ENCODE measurements at places on chromosomes 16 and 17.

DNA sequence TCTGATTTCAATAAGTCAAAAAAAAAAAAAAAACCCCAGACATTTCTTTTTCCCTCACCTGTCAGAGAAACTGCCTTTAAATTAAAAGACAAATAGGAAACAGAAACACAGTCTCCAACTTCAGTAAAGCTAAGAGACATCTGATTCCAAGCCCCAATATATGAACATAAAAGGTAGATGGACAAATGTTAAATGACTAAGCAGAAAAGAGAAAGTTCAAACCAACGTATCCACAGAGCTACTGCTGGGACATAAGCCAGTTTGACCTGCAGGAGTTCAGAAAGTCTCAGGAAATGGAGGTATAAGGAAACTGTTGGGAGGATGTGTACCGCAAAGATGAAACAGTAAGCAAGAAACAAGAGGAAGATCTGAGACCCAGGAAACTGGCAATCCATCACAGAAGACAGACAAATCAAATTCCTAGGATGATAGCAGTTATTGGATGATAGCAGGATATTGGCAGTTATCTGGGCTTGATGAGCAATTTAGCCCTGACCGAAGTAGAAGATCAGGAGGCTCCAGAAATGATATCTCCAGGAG lies 135.0 kb downstream of the BRIP1 start:
- no peak for DNase-seq

GRCh38 chr17:62717889-62718288 lies 90.2 kb downstream of the MARCHF10 start:
- no peak for DNase-seq

DNA sequence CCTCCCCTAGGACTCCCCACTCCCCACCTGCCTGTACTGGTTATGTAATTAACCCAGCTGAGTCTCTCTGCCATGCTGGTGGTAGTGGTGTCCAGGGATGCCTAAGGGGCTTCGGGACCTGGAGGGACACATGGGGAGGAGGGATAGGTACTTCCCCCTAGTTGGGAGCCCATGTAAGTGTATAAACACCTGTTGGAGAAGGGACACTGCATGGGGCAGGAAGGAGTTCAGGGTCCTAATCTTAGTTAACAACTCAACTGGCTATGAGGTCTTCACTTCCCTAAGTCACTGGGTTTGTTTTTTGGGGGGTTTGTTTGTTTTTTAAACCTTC lies 1.3 kb downstream of the RASL10B start:
- DNase-seq: no peak

DNA sequence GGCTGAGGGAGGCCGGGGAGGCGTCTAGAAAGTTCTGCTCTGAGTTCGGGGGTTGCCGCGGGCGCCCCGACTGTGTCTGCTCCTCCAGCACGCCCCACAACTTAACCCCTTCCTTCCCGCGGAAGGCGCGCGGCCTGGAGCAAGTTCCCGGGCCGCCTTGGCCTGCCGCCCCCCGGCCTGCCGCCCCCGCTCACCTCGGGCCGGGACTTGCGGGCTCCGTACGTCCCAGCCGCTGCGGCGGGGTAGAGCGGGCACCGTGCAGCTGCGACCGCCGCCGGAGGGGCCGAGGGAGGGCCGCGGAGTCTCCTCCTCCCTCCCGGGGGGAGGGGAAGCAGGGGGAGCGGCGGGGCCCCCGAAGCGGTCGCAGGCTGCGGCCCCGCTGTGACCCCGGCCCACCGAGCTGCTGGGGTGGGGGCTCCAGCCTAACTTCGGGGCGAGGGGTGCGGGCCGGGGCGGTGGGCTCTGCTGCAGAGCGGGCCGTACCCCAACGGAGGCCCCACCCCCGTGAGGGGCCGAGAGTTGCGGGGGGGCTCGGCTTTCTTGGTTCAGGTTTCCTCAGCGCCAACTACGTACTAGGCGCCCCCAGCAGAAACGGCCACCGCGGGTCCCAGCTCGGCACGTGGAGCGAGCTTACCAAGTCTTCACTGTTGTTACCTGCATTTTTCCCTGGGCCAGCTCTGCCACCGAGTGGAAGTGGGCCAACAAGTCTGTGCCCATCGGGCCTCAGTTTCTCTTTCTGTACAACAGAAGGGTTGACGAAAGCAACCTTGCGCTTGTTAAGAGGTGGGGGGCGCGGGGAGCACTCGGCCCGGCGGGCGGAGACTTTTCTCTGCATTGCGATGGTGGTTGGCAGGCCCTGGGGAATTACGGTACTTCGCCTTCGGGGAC lies at the start of gene CCDC102A:
Gene CCDC102A (minus strand): TSS at position 266 of the 888 bp plus-strand sequence. CDS start 7,394 bp downstream, outside the sequence.
- peak; percentile 60 for DNase-seq

- DNase-seq: peak; percentile 53
Measured at GRCh38 chr16:19860166-19861041, 24.2 kb downstream of the GPRC5B start.

DNA sequence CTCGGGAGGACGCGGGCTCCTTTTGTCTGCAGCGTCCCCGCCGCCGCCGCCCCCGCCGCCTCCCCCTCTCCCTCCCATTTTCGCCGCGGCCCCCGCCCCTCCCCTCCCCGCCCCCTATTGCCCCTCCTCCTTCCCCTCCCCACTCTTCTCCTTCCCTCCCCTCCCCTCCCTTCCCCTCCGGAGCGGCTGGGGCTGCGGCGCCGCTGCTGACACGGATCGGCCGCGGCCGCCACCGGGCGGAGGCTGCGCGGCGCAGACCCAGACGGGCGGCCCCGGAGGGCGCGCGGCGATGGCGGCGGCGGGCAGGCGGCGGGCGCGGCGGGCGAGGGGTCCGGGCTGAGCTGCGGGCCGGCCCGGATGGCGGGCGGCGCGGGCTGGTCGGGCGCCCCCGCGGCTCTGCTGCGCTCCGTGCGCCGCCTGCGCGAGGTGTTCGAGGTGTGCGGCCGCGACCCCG lies at the start of gene RAB11FIP4:
Gene RAB11FIP4 (plus strand): TSS at position 180 of the 454 bp plus-strand sequence. CDS start 178 bp downstream, at position 358.
- DNase-seq: no peak

DNA sequence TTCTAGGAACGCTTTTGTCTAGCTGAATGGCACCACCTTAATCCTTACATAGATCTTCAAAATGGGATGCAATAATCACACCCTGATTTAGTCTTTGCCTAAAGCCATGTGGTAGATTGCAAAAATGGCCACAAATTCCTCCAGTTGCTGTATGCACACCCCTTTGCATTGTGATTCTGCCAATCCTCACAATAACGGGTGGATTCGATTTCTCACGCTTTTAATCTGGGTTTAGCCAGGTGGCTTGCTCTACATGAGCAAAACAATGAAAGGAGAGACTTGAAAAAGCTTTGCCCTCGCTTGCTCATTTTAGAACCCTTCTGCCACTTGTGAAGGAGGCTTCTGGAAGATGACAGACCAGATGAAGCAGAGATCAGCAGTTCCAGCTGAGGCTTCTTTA lies 50.3 kb upstream of the B4GALNT2 start:
- no peak for DNase-seq

DNA sequence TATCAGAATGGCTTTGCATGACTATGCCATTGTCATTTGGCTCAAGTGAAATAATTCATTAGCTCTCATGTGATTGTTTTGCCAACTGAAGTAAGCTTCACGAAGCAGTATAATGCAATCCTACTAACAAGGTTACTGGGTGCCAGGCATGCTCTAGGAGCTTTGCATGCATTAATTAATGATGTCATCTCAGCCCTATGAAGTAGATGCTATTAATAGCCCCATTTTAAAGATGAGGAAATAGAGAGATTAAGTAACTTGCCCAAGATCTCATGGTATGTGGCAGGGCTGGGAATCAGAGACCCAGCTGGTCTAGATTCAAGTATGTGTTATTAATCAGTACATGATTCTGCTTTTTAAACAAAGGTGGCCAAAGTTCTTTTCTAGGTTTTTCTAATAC lies 14.1 kb downstream of the KRT39 start:
- DNase-seq: peak; percentile 36

- no peak for DNase-seq
Measured at GRCh38 chr16:25693631-25694030, 1.9 kb downstream of the HS3ST4 start.

- DNase-seq: no peak
Measured at GRCh38 chr17:48611213-48611612, 396 bp upstream of the HOXB7 start.

- DNase-seq: peak; percentile 50
Measured at GRCh38 chr17:75277664-75278071, 6.6 kb upstream of the MIF4GD start.

GRCh38 chr16:57736419-57737351 lies 1.1 kb downstream of the KATNB1 start:
- DNase-seq: peak; percentile 81

DNA sequence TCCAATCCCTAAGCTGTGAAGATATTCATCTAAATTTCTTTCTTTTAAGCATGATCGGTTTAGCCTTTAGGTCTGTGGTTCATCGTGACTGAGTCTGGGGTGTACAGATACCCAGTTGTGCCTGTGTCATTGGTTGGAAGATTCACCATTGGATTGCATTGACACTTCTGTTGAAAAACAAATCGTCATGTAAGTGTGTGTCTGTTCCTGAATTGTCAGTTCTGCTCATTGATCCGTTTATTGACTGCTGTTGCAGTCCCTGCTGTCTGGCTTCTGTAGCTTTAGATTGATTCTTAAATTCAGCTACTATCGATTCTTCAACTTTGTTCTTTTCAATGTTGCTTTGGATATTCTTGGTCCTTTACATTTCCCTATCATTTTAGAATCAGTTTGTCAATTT lies 21.0 kb upstream of the ZNF469 start:
- DNase-seq: no peak

GRCh38 chr16:83206426-83206825 lies 579.7 kb downstream of the CDH13 start:
- no peak for DNase-seq

DNA sequence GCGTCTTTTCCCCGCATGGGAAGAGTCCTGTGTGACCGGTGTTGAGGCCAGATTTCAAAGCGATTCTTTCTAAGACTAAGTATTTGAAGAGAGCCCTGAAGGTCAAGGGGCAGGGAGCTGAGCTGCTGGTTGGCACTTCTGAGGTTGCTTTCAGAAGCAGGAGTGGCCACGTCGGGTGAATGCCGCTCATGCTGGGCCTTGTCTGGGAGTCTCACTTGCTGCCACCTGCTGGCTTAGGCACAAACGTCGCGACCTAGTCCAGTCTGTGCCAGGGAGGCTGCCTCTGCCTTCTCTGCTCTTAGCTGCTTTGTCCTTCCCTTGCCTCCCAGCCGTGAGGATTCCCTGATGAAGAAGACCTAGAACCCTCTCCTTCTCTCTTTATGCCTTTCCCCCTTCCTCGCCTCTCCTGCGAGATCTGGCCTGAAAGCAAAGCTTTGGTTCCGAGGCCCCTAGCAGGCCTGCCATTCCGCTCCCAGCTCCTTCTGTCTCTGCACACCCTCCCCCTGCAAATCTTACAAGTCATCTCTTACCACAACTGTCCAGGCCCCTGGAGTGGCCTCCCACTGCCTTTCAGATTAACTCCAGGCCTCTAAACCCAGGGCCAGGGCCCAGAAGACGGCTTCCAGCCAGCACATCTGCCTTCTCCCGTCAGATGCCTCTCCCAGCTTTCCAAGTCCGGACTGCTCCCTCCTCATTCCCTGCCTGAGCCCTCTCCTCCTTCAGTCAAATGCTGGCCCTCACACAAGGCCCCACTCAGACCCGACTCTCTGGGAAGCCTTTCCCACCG lies 11.4 kb downstream of the CTNS start:
- peak; percentile 69 for DNase-seq

- no peak for DNase-seq
Measured at GRCh38 chr16:17107450-17107849, 363.3 kb downstream of the XYLT1 start.

GRCh38 chr16:30921748-30922419 lies 1.5 kb upstream of the FBXL19 start:
- DNase-seq: peak; percentile 89

- DNase-seq: no peak
Measured at GRCh38 chr17:65301184-65301583, 164.0 kb downstream of the RGS9 start.

DNA sequence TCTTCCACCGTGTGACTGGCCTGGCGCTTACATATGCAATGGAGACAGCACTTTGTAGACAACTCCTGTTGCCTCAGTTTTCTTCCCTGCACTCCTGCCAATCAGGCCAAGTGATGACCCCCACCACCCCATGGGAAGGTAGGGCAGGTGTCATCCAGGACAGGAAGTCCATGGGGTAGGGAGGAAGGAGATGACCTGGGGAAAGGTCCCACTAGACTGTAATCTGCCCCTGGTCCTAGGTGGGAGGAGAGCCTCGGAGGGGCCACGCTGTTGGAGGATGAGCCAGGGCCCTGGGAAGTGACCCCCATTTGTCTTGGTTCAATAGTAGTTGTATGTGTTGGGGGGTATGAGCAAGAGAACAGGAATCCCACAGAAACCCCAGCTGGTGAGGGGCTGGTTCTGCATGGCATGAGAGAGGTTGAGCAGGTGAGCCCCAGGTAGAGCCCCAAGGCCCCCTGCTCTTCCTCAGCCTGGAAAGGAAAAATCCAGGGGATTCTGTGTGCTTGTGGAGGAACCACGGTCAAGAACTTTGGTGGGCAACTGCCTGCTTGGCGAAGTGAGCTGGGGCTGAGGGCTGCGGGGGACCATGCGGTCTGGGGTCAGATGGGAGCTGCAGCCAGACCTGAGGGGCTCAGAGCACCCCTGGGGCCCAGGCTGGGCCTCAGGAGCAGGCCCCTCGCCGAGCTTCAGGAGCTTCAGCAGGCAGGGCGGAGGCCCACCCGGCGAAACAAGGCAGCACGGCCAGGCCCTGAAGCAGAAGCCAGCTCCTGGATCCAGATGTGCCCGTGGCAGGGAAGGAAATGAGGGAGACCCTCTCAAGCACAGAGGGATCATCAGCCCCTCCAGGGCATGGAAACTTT lies 50.7 kb downstream of the NT5M start:
- DNase-seq: no peak

- no peak for DNase-seq
Measured at GRCh38 chr17:83187782-83188311, 108.4 kb downstream of the METRNL start.

DNA sequence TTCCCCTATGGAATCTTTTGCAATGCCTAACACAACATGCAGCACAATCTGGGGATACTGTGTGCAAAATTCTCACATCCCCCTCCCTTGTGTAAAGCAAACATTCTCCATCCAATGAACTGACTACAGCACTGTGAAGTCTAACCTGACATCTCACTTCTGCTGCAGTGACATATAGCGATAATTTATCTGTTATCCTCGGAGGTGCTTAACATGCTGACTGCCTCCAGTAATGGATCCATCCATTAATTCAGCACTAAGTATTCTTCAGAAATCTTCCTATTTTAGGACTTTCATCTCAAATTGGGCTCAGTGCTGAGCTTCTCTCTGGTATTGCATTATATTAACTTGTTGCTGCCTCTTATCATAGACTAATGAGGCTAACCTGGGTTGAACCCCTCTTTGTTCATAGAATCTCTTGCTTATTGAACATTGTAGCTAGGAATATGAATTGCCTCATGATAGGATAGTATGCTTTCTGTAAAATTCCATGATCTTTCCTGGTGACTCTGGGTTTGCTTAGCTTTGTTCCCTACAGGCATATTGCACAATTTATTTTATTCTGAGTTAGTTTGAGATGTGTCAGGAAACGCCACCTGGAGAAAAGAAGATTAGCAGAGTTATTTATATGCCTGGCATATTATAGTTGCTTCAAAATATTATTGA lies 187.9 kb downstream of the CNTNAP4 start:
- DNase-seq: no peak

- DNase-seq: peak; percentile 87
Measured at GRCh38 chr17:1455291-1455796, 688 bp downstream of the CRK start.

- DNase-seq: no peak
Measured at GRCh38 chr16:57755061-57755684, 19.6 kb downstream of the KATNB1 start.

- no peak for DNase-seq
Measured at GRCh38 chr16:7888411-7888810, 555.8 kb downstream of the RBFOX1 start.

Measured in hepatic stellate cell (primary cell).